ENCODE measurements at places on chromosomes 11 and 22.

- DNase-seq = no peak
These were observed 208.6 kb downstream of the KIRREL3 start for GRCh38 chr11:126791991-126792390.

DNA sequence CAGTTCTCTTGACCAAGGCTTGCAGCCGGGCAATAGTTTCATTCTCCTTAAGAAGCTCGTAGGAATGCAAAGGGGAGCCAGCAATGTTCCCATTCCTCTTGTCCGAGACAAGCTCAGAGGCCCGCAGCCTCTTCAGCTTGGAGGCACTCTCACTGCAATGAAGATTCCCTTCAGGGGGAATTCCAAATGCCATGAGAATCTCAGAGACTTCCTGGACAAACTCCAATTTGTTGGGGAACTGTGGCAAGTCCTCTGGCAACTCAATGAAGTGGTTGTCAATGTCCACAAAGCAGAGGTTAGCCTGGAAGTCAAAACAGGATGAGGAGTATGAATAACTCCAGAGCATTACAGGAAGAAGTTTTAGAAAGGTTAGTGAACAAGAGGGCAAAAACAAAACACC lies 84.4 kb downstream of the DENND5A start:
- DNase-seq = no peak

DNA sequence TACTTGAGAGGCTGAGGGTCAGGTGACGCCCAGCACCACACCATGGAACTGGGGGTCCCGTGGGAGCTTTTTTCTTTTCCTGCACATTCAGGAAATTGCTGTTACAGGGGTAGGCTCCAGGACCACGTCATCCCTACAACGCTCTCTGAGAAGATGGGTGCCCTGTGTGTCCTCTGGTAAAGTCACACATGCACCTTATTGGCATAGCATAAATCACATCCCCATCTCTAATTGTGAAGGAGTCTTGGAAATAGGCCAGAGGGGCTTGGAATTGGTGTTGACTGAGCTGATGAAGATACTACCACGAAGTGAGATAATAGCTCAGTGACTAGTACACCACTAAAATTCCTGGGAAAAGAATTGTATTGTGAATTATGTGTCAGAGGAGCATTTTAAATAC lies 57.6 kb downstream of the TNRC6B start:
- no peak for DNase-seq

DNA sequence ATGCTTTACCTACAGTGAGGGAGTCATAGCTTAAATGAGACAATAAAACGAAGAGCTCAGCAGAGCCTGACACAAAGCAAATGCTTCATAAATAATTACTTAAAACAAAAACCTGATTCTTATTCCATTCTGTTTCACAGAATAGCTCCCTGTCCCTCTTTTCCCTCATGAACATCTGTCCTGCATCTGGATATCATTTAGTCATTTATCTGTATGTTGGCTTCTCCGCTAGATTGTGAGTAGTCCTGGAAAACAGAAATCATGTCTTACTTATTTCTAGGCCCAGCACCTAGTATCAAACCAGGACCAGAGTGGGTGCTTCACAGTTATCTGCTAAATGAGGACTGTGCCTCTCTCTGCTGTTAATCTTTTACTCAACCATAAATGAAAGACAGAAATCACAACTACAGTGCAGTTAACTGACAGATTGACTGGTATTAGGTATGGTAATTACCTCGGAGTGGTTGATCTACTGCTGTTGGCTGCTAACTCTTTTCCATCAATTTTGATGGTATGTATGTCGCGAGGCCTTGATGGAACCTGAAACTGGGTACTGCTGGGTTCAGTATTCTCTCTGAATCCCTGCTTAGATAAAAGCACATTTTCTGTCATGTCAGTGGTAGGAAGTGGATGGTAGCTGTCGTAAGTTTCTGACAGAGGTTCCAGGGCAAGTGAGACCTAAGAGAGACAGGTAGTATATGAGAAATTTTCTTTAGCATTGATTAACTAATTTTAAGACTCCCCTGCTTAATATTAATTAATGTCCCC lies 31.5 kb downstream of the C2CD3 start:
- no peak for DNase-seq

GRCh38 chr11:8757533-8757932 lies 74.9 kb downstream of the RPL27A start:
- no peak for DNase-seq

DNA sequence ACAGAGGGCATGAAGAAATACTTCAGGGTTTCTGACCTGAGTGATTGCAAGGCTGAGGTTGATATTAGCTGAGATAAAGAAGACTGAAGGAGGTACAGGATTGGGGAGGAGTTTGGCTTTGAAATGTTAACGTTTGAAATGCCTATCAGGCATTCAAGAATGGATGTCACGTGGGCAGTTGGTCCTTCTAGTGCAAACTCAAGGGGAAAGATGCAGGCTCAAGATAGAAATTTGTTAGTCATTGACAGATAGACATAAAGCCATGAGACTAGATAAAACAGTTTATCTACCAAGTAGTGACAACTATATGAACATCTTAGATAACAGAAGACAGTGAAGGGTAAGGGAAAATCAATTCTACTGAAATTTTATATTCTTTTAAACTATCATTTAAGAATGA lies 23.1 kb downstream of the TTC17 start:
- no peak for DNase-seq

- DNase-seq = no peak
These were observed 361.5 kb downstream of the CTTN start for GRCh38 chr11:70759846-70760245.

GRCh38 chr22:27494785-27495184 lies 306.8 kb downstream of the MN1 start:
- DNase-seq = no peak

GRCh38 chr11:2489083-2489482 lies 44.3 kb downstream of the KCNQ1 start:
- no peak for DNase-seq

GRCh38 chr11:18229501-18229900 lies 7.1 kb downstream of the SAA4 start:
- no peak for DNase-seq

- peak; percentile 92 for DNase-seq
These were observed at the start of gene ABTB2 for GRCh38 chr11:34357701-34358257. Gene ABTB2 (minus strand): TSS chr11:34358010.

GRCh38 chr11:109435121-109435742 lies 13.2 kb downstream of the C11orf87 start:
- DNase-seq = no peak

- DNase-seq = no peak
These were observed 20.4 kb downstream of the OR56B4 start for GRCh38 chr11:6127881-6128280.

DNA sequence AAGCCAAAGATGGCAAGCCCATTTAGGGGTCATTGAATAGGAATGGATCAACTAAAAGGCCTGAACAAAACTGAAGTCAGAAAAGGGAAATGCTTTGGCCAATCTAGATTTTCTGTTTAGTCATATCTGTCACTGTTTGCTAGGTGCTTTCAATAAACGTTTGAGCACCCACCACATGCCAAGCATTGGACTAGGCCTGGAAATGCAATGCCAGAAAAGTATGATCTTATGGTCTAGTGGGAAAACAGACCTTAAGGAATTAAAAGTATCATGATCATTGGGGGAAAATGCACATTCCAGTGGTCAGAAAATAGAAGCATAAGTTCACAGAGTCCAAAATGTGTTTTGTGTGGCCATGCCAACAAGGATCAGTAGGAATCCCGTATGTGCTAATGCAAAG lies 76.8 kb upstream of the BIRC3 start:
- no peak for DNase-seq

DNA sequence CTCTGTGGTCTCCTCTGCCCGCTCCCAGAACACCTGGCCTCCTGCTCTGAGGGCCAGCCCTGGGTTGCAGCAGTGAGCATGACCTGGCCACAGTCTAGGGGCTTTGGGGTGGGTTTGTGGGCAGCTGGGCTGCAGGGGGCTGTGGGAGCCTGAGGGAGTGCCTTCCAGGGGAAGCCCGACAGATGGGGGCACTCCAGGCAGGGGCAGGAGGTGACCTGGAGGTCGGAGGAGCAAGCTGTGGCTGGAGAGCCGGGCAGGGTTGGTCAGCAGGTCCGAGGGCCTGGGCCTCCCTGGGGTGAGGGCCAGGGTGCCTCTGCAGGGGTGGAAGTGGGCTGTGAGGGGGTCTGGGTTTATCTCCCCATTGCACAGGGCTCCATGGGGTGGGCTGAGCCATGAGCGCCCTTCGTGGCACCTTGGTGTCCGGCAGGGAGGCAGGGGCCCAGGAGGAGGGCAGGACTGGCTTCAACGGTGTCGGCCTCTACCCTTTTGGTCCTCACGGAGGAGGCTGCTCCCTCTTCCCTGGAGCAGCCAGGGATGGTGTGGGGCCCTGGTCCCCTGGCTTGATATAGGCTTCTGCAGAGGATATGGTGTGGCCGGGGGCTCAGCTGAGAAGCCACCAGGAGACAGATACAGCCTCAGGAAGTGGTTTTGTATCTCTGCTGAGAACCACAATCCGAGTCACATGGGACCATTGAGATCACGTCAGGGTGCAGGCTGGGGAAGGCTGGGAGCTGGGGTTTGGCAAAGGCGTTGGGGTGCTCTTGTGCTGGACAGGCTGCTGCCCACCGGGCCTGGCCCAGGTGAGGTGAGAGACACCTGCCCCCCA lies 22.3 kb downstream of the KCNQ1 start:
- DNase-seq = no peak

GRCh38 chr11:93487032-93487483 lies 56.1 kb downstream of the SMCO4 start:
- DNase-seq = no peak

GRCh38 chr11:5153574-5154431 lies 754 bp downstream of the OR52A1 start:
- no peak for DNase-seq

DNA sequence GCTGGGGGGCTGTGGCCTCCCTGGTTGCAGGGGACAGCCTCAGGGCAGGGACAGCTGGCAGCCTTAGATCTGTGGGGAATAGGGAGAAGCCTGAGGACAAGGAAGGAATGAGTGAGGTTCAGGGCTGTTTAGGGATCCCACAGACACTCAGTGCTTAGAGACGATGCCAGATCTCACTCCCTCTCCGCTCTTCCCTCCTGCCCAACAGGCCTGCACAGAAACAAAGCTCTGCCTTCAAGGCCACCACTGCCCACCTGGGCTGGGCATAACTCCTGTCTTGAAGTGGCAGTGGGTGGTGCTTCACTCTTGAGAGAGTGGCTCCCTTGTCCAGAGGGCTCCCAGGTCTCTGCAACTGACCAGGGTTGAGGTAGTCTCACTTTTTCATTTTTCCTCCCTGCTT lies 13.1 kb upstream of the CENATAC start:
- DNase-seq = no peak
